Liver (tissue), 10 donors: ENCODE measurements at places on chromosomes 1 and 21.
A peak's percentile ranks its signal among the peaks of the same experiment; 100 is the strongest.

- H3K36me3 ChIP-seq, result no peaks in the 10 kb centered on the region
- no peak for DNase-seq
- H3K27ac ChIP-seq, result no peak overlapping the region
- H3K4me1 ChIP-seq, result no peaks in the 10 kb centered on the region
- no peaks in the 10 kb centered on the region for H3K27me3 ChIP-seq
Observed at GRCh38 chr1:116854716-116855115, 55.0 kb upstream of the PTGFRN start.

DNA sequence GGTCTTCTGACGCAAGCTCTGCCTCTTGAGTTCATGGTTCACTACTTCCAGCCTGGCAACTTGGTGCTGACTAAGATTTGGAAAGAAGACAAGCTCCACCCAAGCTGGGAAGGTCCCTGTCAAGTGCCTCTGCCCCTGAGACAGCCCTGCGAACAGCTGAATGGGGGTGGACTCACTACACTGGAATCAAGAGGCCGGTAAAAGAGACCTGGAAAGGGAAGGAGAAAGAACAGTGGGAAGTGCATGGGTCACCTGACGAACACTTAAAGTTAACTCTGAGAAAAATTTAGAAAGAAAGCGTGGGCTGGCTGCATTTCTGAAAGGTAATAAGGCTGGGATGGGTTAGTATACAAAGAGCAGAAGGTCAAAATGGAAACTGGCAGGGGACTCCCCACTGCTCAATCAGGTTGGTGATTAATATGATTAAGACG lies 26.1 kb upstream of the ZNF496 start:
- no peak for DNase-seq
- no peaks in the 10 kb centered on the region for H3K27me3 ChIP-seq
- H3K27ac ChIP-seq, result no peak overlapping the region
- H3K36me3 ChIP-seq, result no peaks in the 10 kb centered on the region
- H3K4me3 ChIP-seq, result no peak overlapping the region

- no peaks in the 10 kb centered on the region for H3K36me3 ChIP-seq
- H3K4me1 ChIP-seq, result no peaks in the 10 kb centered on the region
- DNase-seq, result no peak
- no peak overlapping the region for H3K27ac ChIP-seq
Observed at GRCh38 chr1:79966438-79966837, 959.9 kb upstream of the ADGRL4 start.

DNA sequence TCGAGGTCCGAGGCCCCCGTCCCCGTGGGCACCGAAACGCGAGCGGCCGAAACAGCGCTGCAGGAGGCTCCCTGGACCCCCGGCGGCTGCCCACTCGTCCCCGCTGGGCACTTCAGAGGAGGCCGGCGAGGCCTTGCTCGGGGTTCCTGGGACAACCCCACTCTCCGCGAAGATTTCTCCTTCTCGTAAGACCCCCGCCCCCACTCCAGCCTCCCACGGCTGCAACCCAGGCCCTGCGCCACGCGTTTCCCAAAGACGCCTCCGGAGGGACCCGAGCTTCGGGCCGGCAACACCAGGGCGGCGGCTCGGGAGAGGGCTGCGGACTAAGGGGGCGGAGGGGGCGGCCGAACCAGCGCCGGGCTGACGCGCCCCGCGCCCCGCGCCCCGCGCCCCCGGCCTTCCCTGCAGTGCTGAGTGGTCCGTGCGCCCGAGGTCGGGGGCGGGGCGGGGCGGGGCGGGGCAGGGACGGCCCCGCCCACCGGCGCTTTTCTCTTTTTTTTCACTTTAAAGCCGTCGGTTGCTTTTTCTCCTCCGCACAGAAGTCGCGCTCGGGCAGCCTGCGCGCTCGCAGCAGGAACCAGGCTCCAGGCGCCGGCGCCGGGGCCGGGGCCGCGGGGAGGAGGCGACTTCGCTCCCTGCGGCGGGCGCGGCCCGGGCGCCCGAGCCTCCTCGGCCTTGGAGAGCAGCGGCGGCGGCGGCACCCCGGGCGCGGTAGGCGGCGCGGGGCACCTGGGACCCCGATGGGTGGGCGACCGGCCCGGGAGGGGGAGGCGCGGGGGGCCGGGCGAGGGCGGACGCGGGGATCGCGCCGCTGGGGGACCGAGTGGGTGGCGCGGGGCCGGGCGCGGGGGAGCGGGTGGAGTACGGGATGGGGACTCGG lies at the start of gene SPSB1:
Gene SPSB1, plus strand, starts transcription at position 534 of the 880 bp plus-strand sequence. CDS start 62,998 bp downstream, outside the sequence.
- H3K27ac ChIP-seq, result peak within 1 kb of the TSS; percentile 68
- H3K4me1 ChIP-seq, result peaks cover 24% of the 10 kb centered on the region
- peak; percentile 71 for DNase-seq

DNA sequence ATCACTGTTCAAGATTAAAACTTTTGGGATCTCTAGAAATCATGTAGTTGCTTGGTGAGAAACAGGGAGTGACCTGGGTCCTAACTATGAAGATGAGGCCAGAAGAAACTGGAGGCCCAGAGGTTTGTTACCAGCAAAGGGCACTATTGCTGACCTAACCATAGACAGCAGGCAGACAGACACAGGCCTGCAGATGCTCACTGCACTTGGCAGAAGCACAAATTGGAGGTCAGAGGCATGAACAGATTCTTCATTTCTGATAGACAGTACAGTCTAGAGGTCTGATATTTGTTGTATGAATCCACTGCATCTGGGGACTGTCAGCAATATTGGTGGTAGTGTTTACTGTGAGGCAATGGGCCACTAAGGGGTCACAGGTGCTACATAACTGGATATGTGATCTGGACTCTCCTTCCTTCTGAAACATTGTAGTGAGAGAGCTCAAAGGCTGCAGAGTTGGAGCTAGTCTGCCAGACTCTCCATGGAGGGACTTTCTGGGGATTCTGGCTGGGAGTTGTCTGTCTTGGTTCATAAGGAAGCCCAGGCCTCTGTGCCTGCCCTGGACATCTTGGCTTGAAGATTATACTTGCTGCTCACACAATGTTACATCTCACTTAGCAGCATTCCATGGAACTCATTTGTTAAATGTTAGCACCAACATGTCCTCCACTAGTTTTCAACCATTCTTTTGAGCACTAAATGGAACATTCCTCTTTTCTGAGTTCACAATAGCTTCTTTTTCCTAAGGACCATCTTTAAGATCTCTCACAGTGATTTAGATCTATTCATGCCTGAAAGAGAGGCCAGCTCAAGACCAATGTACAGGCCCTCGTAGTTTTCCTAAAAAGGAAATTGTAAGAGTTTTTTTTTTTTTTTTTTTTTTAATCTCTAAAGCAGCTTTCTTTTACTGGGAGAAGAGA lies 26.9 kb upstream of the CCN1 start:
- no peaks in the 10 kb centered on the region for H3K36me3 ChIP-seq
- H3K4me3 ChIP-seq, result no peak overlapping the region
- H3K27me3 ChIP-seq, result no peaks in the 10 kb centered on the region
- no peak overlapping the region for H3K27ac ChIP-seq

DNA sequence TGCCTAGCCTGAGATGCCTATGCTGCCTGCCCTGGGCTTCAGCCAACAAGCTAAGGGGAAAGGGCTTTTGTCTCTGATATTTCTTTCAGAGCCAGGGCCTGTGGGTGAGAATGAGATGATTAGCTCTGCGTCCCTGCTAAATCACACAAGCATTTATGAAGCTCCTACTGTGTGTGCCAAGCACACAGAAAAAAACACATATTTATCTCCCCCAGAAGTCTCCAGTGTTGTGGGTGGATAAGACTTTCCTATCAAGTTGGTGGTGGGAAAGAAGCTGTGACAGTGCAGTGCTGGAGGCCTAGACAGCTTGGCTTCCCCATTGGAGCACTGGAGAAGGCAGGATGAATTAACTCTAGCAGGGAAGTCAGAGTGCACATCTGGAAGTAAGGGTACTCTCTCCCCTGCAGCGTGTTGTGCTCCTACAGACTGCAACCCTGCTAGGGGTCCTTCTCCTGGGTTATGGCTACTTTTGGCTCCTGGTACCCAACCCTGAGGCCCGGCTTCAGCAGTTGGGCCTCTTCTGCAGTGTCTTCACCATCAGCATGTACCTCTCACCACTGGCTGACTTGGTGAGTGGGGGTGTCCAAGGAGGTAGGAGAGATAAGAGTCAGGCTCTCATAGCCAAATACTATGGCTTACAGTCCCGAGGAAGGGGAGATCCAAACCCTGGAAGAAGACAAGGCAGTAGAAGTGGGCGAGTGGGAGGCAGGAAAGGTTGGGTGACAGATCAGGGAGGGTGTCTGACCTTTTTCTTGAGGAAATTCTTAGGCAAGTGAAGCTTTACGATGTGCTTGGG lies 1.7 kb downstream of the SLC50A1 start:
- H3K27ac ChIP-seq, result peak overlapping the region; percentile 43
- peaks cover 13% of the 10 kb centered on the region for H3K36me3 ChIP-seq
- H3K27me3 ChIP-seq, result no peaks in the 10 kb centered on the region
- no peak overlapping the region for H3K4me3 ChIP-seq

DNA sequence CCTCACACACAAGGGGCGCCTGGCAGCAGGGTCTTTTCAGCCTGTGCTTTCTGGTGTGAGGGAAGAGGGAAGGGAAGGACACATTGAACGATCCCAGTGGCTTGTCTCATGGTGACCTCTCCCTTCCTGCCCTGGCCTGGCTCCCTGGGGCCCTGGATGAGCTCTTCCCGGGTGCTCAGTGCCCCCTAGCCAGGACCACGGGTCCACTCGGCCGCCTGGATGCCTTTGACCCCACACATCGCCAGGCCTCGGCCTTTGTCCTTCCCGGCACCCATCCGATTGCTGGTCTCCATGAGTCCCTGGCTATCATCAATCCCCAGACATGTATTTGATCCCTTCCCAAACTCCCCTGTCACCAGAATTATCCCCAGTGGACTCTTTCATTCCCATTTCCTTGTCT lies 6.0 kb upstream of the TFF3 start:
- no peaks in the 10 kb centered on the region for H3K36me3 ChIP-seq
- no peaks in the 10 kb centered on the region for H3K4me1 ChIP-seq
- no peak for DNase-seq
- no peak overlapping the region for H3K27ac ChIP-seq
- no peak overlapping the region for H3K4me3 ChIP-seq

GRCh38 chr1:45840704-45841103 lies 37.3 kb downstream of the MAST2 start:
- H3K27me3 ChIP-seq, result no peaks in the 10 kb centered on the region
- DNase-seq, result no peak
- H3K4me1 ChIP-seq, result no peaks in the 10 kb centered on the region
- peaks cover 4% of the 10 kb centered on the region for H3K36me3 ChIP-seq

GRCh38 chr1:159965263-159965662 lies 11.2 kb upstream of the SLAMF9 start:
- no peaks in the 10 kb centered on the region for H3K36me3 ChIP-seq
- peaks cover 2% of the 10 kb centered on the region for H3K4me1 ChIP-seq
- no peak overlapping the region for H3K27ac ChIP-seq
- no peaks in the 10 kb centered on the region for H3K27me3 ChIP-seq

GRCh38 chr1:230113235-230113592 lies 46.2 kb downstream of the GALNT2 start:
- no peaks in the 10 kb centered on the region for H3K36me3 ChIP-seq
- peaks cover 46% of the 10 kb centered on the region for H3K4me1 ChIP-seq
- peak overlapping the region; percentile 72 for H3K27ac ChIP-seq
- DNase-seq, result no peak
- H3K27me3 ChIP-seq, result no peaks in the 10 kb centered on the region

GRCh38 chr1:205565799-205566198 lies 61.3 kb downstream of the CDK18 start:
- H3K36me3 ChIP-seq, result no peaks in the 10 kb centered on the region
- H3K27me3 ChIP-seq, result no peaks in the 10 kb centered on the region
- no peaks in the 10 kb centered on the region for H3K4me1 ChIP-seq
- no peak overlapping the region for H3K4me3 ChIP-seq
- H3K27ac ChIP-seq, result no peak overlapping the region

DNA sequence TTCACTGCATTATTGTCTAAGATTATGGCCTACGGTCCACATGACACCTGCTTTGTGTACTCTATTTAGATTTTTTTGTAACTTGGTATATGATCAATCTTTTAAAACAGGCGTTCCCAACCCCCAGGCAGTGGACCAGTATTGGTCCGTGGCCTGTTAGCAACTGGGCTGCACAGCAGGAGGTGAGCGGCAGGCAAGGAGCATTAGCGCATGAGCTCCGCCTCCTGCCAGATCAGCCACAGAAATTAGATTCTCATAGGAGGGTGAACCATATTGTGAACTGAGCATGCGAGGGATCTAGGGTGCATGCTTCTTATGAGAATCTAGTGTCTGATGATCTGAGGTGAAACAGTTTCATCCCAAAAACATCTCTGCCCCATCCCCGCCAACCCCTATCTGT lies 228.4 kb upstream of the NR5A2 start:
- H3K27me3 ChIP-seq, result no peaks in the 10 kb centered on the region
- no peak overlapping the region for H3K4me3 ChIP-seq
- H3K27ac ChIP-seq, result no peak overlapping the region
- H3K4me1 ChIP-seq, result peaks cover 5% of the 10 kb centered on the region

- DNase-seq, result no peak
- no peak overlapping the region for H3K27ac ChIP-seq
Observed at GRCh38 chr1:14613926-14614325, 15.4 kb downstream of the KAZN start.

- peaks cover 10% of the 10 kb centered on the region for H3K4me1 ChIP-seq
- no peak overlapping the region for H3K27ac ChIP-seq
- no peaks in the 10 kb centered on the region for H3K36me3 ChIP-seq
- no peaks in the 10 kb centered on the region for H3K27me3 ChIP-seq
Observed at GRCh38 chr1:8165595-8166360, 139.7 kb upstream of the ERRFI1 start.
